Fibroblast of skin of left quadriceps (primary cell): ENCODE measurements at places on chromosomes 2 and 18.

GRCh38 chr2:181648478-181649155, 8.3 kb downstream of the CERKL start:
- DNase-seq: no peak

DNA sequence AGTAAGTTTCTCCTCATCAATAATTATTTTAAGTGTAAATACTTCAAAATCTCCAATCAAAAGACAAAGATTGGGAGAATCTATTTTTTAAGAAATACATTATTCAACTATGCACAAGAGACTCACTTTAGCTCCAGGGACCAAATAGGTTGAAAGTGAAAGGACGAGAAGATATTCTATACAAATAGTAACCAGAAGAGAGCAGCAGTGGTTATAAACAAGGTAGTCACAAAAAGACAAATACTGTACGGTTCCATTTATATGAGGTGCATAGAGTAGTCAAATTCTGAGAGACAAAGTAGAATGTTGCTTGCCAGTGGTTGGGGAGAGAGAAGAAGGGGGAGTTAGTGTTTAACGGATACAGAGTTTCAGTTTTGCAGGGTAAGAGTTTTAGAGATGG, 69.8 kb downstream of the POU3F3 start:
- no peak for DNase-seq

- DNase-seq: no peak
Observed at GRCh38 chr2:16275661-16276060, 335.3 kb downstream of the MYCN start.

GRCh38 chr18:73549236-73549635, 598.4 kb downstream of the FBXO15 start:
- DNase-seq: no peak

- no peak for DNase-seq
Observed at GRCh38 chr2:140085674-140086073, 1305.5 kb upstream of the NXPH2 start.

GRCh38 chr2:75047189-75047991, 88.9 kb downstream of the POLE4 start:
- peak; percentile 43 for DNase-seq

DNA sequence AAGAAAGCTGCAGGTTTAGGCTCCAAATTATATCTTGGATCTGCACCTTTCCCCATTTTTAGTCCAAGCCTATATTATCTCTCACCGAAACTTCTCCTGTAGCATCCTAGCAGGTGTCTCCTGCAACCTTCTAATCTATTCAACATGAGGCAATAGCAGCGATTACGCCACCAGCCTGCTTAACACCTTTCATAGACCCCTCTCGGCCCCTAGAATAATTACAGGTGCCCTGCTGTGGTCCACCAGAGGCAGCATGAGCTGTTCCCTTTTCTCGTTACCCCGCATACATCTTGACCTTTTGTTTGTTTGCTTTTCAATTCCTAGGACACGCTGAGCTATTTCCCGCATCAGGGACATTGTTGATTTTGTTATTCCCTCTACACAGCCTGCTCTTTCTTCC, 361.9 kb downstream of the CYRIA start:
- DNase-seq: no peak

GRCh38 chr2:19881908-19882265, 19.9 kb downstream of the TTC32 start:
- DNase-seq: no peak

DNA sequence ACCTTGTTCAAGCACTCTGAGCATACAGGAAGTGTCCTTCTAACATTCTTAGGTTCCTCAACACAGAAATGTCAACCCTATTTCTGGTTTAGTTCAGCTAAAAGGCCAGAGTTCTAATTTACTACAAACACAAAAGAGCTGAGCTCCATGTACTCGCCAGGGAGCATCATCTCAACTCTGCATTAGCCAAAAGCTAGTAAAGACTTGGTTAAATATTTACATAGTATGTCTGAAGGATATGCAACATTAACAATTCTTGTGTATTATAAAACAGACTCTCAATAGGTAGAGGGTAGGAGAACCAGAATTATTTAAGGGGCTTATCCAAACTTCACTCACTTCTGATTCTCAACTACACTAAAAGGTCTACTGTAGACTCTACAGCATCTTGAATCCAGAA, 154.6 kb downstream of the THADA start:
- no peak for DNase-seq

GRCh38 chr2:105926960-105927678, 182.4 kb downstream of the NCK2 start:
- no peak for DNase-seq

DNA sequence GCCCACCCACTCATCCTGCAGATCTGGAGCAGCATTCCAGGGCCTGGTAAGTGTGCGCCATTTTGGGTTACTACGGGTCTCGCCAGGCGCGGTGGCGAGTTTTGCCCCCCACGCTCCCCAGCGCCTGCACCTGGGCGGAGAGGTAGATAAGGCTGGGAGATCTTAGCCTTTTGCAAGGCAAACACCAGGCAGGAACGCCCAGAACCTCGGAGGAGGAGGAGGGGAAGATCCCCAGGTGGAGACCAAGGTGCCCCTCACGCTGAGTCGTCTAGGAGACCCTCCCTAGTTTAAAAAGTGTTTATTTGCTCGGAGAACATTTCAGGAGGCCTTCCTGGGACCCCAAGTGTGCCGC, 365 bp upstream of the RAMP1 start:
- no peak for DNase-seq

GRCh38 chr18:25727281-25727985, 363.0 kb downstream of the SS18 start:
- no peak for DNase-seq

DNA sequence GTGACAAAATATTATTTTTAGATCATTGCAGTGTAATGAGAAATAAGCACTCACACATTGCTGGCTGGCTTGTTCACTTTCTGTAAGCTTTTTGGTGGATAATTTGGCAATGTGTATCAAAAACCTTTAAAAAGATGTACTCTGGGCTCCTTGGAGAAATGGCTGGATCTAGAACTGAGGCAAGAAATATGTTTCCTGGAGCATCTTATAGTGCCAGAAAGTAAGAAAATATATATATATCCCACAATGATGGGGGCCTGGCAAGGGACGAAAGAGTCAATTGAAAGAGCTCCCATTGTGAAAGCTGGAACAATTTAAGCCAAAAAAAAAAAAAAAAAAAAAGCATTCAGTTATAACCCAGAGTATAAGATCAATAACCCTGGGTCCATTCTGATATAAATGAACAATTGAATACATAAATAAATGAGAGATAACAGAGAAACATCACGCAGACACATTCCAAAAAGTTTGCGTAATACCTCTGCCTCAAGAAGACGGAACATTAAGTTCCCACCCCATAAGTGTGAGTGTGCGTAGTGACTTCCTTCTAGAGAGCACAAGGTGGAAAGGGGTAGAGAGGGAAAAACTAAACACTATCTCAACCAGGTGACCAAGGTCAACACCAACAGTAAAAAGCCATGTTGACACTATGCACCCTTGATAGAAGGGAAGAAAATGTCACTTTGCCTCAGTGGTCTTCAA, 77.5 kb downstream of the BIN1 start:
- no peak for DNase-seq

GRCh38 chr2:70831861-70832260, 3.8 kb downstream of the CD207 start:
- DNase-seq: no peak

- no peak for DNase-seq
Observed at GRCh38 chr2:193270816-193271215, 1076.1 kb upstream of the TMEFF2 start.

DNA sequence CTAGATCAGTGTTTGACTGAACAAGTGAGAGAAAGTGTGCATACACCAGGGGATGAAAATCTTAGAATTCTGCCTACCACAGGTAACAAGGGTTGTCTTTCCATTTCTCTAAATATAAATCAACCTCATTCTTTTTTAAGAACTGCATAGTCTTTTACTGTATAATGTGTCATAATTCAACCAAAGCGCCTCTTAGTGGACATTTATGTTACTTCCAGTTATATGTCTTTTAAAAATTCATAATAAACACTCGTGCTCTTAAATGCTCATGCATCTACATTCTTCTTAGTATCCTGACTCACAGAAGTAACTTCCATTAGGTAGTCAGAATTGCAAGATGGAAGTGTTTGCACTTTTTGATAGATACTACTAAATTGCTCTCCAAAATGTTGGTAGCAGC, 76.2 kb downstream of the CHRNA1 start:
- no peak for DNase-seq

GRCh38 chr18:39453356-39453755, 1887.8 kb upstream of the CELF4 start:
- no peak for DNase-seq

DNA sequence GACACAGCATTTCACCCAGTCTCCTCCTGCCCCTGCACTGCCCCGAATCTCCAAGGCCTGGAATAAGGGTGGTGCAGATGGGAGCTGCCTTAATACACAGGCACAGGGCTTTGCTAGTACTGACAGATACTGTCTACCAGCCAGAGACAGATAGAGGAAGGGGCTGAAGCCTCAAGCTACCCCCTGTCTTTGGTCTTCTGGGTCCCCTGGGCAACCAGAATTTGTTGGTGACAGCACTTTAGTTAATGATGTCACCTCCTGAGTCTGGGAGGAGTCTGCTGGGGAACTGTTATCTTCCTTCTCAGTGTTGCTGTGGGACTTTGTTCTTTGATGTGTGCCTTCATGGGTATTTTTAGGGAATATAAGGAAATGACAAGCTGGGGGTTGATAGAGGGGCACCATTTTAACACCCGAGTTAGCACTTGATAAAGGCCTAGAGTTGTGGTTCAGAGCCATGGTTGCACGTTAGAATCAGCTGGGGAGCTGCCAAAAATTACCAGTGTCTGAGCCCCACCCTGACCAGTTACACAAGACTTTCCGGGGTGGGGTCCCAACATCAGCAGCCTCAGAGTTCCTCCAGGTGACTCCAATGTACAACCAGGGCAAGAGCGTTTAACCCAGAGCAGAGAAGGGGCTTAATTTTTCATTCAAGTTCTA, 136.8 kb downstream of the SMAD7 start:
- DNase-seq: no peak

DNA sequence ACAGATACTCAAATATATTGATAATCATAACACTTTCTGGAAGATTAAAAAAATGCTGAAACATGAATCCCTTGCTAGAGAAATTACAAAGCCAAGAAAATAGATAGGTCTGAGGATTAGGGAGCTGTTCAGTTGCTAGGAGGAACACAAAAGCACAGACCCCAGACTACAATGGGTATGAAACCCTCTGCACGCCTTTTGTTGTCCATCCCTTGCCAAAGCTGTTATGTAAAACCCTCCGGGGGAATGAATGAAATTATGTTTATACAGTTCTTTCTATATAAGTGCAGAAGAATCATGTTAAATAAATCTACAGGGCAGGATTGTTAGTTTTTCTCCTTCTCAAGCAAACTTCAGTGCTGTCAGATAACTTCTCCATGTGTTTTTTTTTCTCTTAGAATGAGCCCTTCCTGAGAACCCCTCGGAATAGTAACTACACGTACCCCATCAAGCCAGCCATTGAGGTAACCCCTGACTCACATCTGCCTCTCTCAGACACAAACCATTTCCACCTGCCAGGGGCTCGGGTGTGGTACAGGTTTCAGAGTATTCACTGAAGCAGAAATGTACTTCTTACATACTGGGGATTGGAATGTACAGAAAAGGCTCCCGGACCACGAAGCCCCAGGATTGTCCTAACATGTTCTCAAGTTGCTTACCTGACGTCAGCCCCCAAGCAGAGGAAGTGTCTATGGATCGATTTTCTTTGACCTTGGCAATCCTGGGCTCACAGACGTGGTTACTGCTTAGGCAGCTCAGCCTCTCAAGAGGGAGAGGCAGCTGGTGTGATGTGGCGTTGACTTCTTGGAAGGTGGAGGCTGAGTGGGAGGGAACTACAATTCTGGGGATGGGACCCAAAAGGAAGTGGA, 118.0 kb downstream of the PLB1 start:
- DNase-seq: no peak

GRCh38 chr2:239433777-239434403, 33.1 kb upstream of the HDAC4 start:
- no peak for DNase-seq

GRCh38 chr2:29108225-29108624, 7.0 kb upstream of the CLIP4 start:
- DNase-seq: peak; percentile 59

DNA sequence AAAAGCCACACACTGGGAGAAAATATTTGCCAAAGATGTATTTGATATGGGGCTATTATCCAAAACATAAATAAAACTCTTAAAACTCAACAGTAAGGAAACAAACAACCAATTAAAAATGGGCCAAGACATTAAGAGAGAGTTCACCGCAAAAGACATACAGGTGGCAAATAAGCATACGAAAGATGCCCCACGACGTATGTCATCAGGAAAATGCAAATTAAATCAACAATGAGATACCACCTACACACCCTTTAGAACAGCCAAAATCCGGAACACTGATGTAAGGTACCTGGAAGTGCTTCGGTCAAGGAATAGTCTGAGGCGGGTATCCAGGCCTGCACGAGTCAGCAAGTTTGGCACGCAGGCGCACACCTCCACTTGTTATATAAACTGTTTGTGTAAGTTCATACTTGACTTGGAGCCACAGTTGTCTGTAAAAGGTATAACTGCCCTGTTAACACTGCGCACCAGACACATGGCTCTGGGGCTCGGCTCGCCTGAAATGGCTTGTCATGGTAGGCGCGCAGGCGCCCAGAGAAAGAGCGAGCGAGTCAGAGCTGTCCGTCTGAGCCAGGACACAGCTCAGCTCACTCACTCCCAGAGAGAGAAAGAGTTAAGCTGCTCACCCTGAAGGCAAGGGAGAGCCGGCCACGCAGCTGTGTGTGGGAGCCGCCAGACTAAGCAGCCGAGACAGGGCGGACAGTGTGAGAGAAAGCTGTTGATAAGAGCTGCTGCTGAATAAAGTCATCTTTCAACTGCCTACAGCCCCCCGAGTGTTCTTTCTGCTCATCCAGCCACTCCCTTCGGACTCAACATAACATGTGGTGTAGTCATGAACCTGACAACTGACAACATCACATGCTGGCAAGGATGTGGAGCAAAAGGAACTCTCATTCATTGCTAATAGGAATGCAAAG, 87.3 kb downstream of the HNRNPLL start:
- DNase-seq: no peak

DNA sequence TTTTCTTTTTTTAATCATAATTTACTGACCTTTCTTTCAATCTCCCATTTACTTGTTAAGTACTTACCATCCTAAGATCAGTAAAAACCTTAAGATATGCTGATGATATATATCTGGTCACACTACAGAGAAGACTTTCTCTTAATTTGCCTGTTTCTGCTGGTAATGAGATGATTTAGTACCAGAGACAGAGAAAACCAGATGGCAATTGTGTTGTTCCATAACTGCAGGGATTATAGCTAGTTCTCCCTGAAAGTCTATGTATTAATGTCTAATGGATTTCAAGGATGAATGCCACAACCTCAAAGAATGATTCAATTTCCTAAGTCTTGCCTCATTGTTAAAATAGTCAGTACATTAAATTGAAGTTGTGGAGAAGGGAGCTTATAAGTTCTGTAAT, 40.3 kb downstream of the SNTG2 start:
- DNase-seq: no peak

- no peak for DNase-seq
Observed at GRCh38 chr2:144448389-144449027, 71.4 kb downstream of the ZEB2 start.

GRCh38 chr2:191961556-191961955, 114.7 kb upstream of the CAVIN2 start:
- DNase-seq: no peak
